ENCODE measurements at places on chromosomes 7 and 10. TPM values are rescaled to one million over a fixed set of nuclear protein-coding genes. Genes with fewer than 3 reads are reported as not detected.

- no peak for DNase-seq
Observed at GRCh38 chr10:47408606-47409005, 24.5 kb upstream of the ZNF488 start.

AEBP1 gene
- polyA plus RNA-seq = 33.7 TPM

- DNase-seq = no peak
Observed at GRCh38 chr7:17913250-17913649, 27.0 kb downstream of the SNX13 start.

GRCh38 chr7:129443612-129444011, 9.4 kb downstream of the STRIP2 start:
- peak; percentile 22 for DNase-seq

HOXA9 gene
- not detected for polyA plus RNA-seq

RAB19 gene
- not detected for polyA plus RNA-seq

TUBB8 gene
- 0.04 TPM for polyA plus RNA-seq

- no peak for DNase-seq
Observed at GRCh38 chr10:38025283-38025682, 14.8 kb downstream of the ZNF33A start.

DNA sequence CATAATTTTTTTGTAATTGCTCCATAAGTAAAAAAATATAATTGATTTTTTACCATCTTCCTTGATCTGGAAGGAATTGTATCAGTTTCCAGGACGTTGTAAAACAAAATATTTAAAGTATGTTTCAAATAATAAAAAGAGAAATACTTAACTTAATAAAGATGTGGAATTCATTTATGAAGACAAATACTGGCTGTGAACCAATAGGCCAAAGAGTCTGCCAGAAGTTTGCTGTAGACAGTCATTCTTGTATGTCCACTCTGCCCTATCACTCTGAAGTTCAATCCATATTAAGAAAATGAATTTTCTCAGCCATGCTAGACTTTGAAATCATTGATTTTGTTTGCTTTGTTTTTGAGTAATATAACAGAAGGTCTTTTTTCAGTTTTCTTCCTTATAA, 256.4 kb downstream of the TRIL start:
- no peak for DNase-seq

DNA sequence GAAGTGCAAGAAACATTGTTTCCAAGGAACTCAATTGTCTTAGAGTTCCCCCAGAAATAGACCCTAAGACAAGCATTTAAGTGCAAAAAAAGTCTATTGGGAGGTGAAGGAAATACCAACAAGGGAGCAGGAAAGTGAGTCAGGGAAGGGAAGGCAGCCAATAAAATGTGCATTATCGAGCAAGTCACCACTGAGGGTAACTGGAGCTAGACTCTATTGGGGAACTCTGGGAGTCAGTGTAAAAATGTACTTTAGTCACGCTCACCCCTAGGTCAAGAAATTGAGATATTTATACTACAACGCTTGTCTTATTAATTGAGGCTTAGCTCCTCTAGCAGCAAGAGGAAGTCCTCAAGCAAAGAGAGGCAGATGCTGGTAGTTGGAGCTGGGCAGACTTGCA, 137.7 kb downstream of the RTKN2 start:
- DNase-seq = no peak

DNA sequence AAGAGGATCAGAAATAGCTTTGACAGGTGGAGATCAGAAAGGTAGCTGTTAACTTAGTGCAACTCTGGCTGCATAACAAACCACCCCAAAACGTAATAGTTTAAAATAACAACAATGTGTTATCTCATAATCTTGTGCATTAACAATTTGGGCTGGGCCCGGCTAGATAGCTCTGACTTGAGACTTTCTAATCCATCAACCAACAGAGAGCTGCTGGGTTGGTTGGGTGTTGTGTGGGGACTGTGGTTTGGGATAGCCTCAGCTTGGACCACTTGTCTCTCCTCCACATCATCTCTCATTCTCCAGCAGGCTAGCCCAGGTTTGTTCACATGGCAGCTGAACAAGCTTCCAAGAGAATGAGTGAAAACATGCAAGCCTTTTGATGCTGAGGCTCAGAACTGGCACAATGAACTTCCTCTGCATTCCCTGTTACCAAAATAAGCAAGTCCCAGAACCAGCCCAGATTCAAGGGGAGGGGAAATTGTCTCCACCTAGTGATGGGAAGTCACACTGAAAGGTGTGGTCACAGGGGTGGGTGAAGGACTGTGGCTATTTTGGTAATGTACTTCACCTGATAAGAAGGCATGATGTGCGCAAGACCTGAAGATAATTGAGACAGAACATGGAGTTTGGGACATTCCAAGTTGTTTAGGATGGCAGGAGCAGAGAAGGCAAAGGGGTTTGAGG, 20.4 kb upstream of the ASAH2 start:
- no peak for DNase-seq

DNA sequence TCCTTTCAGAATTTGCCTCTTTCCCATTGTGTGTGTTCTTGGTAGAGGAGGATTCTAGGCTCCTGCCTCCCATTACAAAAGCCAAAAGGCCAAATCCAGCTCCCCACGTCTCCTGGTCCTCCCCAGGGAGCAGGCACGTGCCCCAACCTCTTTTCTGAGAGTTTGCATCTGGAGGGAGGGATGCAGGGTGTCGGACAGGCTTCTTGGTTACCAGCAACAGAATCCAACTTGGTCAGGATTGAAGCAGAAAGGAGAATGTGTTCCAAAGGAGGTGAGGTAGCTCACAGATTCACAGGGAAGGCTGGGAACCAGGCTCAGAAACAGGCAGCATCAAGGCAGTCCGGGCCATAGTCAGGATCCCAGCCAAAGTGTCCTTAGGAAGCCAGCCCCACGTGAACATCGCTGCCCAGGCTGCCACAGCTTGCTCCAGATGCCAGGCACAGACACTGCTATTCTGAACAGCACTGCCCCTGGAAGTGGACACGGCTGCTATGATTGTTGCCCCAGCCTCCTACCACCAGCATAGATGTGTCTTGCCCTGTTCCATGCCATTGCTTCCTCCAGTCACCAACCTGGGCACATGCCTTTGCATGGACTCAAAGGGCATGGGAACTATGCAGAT, 264.2 kb upstream of the ZMIZ1 start:
- DNase-seq = peak; percentile 49

DNA sequence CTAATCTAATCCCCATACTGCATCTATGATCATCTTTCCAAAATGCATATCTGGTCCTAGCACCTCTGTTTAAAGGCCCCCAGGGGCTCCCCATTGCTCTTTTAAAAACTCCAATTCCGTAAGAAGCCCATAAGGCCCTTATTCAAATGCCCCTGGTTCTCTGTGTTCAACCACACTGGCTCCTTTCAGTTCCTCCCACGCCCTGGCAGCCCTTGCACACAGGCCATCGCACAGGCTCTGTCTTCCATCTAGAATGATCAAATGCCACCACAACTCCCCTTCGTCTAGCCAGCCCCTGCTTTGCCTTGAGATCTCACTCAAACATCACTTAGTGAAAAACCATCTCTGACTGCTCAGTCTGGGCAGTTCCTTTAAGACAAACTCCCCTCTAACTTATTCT, 112.9 kb upstream of the LYZL2 start:
- no peak for DNase-seq

GRCh38 chr7:44180631-44181030, 8.6 kb downstream of the GCK start:
- DNase-seq = no peak

DNA sequence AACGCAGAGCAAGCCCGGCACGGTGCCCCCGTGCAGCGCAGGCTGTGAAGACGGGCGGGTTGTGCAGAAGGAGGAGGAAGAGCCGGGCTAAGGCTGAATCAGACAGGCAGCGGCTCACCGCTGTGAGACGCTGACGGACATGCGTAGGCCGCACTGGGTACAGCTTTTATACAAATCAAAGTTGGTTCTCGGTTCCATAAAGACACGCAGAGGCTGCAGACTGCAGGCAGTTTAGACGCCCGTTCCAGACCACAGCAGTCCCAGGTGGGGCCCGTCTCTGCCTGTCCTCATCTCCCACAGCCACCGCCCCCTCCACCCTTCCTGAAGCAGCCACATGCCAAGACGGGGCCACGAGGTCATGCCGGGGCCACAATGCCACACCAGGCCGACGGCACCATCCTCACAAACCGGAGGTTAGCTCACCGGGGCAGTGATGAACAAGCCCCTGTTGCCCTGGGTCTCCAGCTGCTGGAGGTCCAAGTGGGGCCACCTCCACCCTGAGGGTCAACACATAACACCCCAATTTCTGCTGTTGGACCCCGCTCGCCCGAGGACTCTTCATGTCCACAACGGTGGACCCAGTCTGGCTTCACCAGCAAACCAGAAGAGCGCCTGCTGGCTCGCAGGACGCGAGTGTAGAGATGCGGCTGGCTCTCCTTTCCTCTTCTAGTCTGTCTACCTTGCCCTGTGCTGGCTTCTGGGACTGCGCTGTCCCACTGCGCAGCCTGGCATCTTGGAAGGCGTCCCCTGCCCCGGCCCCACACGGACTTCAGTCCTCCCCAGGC, 227.2 kb downstream of the ELFN1 start:
- no peak for DNase-seq

DNA sequence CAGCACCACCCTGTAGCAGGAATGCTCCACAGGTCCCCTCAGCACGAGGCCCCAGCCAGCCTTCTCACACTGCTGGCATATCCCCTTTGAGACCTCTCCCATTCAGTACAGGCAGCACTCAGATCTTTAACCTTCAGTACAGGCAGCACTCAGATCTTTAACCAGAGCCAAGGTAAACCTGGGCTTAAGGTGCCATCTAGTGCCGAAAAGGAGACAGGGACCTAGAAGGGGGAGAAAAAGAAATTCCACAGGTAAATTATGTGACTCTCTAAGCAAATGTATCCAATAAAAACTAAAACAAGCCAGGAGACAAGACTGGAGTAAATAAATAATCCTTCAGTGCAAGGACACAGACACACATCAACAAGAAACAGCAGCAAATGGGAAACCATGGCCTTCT, 358.6 kb downstream of the PTPRN2 start:
- no peak for DNase-seq

GRCh38 chr7:69232445-69233376, 365.6 kb upstream of the AUTS2 start:
- DNase-seq = no peak

- DNase-seq = no peak
Observed at GRCh38 chr7:101618916-101619315, 10.2 kb downstream of the MYL10 start.

DNA sequence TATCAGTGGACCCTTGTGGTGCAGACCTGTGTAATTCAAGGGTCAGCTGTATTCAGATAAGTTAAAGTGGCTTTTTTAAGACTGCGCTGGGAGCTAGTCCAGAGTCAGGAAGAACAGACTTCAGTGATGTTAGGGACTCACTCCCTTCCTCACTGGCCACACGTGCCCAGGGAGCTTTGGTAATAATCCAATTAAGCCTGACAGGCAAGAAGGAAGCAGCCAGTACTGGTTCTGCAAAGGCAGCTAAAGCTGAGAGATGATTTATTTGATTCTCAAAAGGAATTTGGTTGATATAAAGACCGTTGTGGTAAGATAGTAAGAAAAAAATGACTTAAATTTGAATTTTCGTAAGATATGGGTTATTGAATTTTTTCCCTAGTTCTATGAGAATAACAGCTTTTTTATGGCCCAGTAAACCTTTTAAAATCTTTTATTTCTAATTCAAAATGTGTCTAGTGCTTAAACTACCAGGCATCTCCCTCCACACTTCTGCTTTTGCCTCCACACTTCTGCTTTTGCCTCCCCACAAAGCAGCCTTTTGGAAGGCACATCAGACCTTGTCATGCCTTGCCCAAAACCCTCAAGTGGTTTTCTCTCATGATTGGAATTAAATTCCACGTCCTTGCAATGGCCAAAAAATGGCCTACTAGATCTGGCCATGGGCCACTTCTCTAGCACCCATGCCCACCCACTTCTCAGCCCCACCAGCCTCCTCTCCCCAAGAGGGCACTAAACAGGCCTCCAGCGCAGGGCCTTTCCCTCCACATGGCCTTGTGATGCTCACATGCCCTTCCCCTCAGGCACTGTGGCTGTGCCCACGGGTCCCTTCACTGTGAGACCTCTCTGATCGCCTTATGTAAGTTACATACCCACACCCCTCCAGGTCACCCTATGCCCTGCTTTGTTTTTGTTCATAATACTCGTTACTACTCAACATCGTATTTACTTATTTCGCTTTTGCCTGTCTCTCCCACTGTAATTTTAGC, 92.5 kb downstream of the POU6F2 start:
- DNase-seq = no peak

- DNase-seq = no peak
Observed at GRCh38 chr10:27833792-27834191, 88.2 kb upstream of the MKX start.

GRCh38 chr10:1297566-1298301, 241.5 kb downstream of the WDR37 start:
- peak; percentile 1 for DNase-seq

DNA sequence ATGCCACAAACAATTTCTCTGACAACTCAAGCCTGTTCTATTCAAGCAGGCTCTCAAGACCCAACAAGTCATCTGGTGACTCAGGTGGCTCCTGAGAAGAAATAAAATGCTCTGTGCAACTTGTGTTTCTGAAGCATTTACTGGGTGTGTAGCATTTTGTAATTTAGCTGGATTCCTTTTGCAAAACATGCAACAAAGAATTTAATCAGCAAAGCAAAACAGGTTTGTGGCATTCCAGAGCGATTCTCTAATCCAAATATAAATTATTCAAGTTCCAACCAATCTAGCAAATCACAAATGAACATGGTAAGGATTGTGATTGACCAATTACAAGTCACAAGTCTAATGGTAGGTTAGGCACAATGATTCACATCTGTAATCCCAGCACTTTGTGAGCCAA, 39.8 kb upstream of the C10orf67 start:
- no peak for DNase-seq

DNA sequence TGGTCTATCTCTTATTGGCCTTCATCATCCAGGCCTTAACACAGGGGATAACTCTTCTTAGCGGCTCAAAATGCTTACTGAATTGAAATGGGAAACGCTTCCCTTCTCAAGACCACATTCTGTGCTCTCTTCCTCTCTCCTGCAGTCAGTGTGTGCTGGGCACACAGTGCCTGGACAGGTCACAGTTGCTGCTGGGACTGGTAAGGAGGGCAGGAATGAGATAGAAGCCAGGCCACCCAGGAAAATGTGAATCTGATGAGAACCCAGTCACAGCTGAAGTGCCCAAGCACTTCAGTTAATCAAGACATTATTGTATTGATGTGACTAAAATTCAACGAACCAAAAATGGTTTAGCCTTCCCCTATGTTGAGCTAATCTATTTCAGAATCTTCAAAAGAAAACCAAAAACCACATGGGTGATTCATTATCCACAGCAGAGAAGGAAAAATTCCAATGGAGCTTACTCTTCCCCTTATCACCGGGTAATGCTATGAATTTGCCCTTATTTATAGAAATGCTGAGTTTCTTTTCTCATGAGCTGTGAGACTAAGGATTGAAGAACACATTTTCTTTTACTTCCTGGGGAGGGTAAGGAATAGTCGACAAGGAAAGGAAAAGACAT, 41.2 kb upstream of the PLPP4 start:
- no peak for DNase-seq
